ENCODE measurements at places on chromosomes 6 and 20. TPM values are rescaled to one million over a fixed set of nuclear protein-coding genes. Genes with fewer than 3 reads are reported as not detected.

GPX5 gene
- polyA plus RNA-seq: not detected

SCRT2 gene
- not detected for polyA plus RNA-seq

TTBK1 gene
- 0.05 TPM for polyA plus RNA-seq

MYMX gene
- 27.1 TPM for polyA plus RNA-seq

OPRM1 gene
- polyA plus RNA-seq: not detected

POPDC3 gene
- polyA plus RNA-seq: 67.0 TPM

FHL5 gene
- 1.7 TPM for polyA plus RNA-seq

TDRD6 gene
- 0.36 TPM for polyA plus RNA-seq
